Epithelial cell of prostate (primary cell): ENCODE measurements at places on chromosomes 5 and 9.
A peak's percentile ranks its signal among the peaks of the same experiment; 100 is the strongest.

- DNase-seq: peak; percentile 82
Measured at GRCh38 chr9:130940693-130941576, 1.9 kb upstream of the FIBCD1 start.

GRCh38 chr9:137721479-137721878 is 102.7 kb downstream of the EHMT1 start:
- no peak for DNase-seq

- DNase-seq: no peak
Measured at GRCh38 chr5:122749886-122750285, 25.0 kb upstream of the SNX2 start.

GRCh38 chr9:114851306-114851705 is 45.5 kb upstream of the TNFSF15 start:
- DNase-seq: no peak

- DNase-seq: no peak
Measured at GRCh38 chr5:166185185-166185584, 2106.3 kb upstream of the WWC1 start.

DNA sequence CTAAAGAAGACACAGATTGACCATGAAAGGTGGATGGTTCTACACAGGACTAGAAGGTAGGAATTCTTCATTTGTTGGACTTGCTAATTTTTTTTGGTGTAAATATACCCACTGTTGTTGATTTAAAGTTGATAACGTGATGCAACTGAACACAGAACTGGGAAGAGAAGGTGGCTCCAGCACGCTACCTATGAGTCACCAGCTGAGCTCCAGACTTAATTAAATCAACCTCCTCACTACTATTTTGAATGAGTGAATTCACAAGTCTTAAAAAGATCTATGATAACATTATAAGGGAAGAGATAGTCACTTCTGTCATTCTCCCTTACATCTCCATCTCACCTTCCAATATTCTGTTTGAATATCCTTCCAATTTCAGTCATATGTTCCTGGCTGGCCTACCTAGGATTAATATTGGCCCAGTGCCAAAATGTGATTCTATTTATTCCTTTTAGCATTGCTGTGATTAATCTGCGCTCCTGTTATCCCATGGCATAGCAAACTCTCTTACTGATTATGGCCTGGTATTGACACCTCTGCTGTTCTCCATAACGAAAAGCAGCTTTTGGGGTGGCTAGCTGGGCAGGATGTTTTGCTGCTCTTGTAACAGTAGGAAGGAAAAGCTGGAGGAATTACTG is 135.9 kb upstream of the CCDC152 start:
- no peak for DNase-seq

GRCh38 chr9:105449081-105449480 is 1.2 kb downstream of the FSD1L start:
- no peak for DNase-seq

GRCh38 chr5:92455011-92455410 is 1071.9 kb upstream of the ARRDC3 start:
- no peak for DNase-seq

DNA sequence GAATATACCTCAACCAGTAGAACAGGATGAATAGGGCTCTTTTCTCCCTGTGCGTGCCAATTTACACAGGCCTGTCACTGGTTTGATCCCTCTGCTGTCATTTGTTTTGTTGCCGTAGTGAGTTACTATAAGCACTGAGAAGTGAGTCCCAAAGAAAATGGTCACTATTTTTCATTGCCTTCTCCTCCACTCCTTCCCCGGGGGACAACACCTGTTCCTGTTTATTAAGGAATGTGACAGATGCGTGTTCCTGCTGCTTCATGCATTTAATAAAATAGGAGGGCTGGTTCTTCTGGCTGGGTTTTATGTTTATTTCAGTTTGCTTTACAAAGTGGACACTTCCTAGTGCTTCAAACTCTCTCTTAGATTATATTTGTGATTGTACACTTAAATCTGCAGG is 6.4 kb downstream of the THBS4 start:
- DNase-seq: no peak

GRCh38 chr5:96196407-96196806 is 234.8 kb upstream of the ELL2 start:
- DNase-seq: no peak

DNA sequence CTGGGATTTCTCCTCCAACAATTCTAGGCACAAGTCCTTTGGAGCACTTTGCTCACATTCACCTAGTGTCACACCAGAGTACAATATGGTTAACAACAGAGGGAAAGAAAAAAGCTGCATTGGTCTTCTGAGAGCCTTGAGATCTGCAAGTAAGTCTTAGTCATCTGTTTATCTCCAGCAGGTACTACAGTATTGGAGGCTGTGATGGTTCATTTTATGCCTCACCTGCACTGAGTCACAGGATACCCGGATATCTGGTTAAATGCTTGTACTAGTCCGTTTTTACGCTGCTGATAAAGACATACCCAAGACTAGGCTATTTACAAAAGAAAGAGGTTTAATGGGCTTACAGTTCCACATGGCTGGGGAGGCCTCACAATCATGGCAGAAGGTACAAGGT is 525.0 kb downstream of the NR2F1-AS1 start:
- peak; percentile 60 for DNase-seq

GRCh38 chr5:77066823-77067442 is 20.2 kb downstream of the ZBED3 start:
- DNase-seq: no peak

DNA sequence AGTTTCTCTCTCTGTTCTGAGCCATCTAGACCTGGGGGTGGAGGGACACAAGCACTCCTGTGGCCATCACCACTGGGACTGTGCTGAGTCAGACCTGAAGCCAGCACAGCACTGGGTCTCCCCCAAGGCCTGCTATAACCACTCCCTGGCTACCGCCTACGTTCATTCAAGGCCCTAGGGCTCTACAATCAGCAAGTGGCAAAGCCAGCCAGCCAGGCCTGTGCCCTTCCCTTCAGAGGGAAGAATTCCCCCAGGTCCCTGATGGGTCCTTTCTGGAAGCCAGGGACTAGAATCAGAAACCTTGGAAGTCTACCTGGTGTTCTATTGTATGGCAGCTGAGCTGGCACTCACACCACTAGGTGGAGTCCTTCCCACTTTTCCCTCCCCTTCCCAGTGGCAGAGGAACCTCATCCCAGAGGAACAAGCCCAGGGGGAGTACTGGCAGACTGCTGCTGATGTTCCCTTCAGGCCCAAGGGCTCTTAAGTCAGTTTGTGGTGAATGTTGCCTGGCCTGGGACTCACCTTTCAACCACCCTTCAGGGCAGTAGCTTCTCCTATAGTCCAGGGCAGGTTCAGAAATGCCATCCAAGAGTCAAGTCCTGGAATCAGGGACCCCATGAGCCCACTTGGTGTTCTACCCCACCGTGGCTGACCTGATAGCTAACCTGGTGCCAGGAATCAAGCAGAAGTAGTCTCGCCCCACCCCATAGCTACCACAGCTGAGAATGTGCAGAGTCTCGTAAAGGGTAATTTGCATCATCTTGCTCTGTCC is 20.0 kb downstream of the JMY start:
- DNase-seq: no peak

- DNase-seq: peak; percentile 3
Measured at GRCh38 chr5:127367946-127368465, 77.4 kb downstream of the MEGF10 start.

DNA sequence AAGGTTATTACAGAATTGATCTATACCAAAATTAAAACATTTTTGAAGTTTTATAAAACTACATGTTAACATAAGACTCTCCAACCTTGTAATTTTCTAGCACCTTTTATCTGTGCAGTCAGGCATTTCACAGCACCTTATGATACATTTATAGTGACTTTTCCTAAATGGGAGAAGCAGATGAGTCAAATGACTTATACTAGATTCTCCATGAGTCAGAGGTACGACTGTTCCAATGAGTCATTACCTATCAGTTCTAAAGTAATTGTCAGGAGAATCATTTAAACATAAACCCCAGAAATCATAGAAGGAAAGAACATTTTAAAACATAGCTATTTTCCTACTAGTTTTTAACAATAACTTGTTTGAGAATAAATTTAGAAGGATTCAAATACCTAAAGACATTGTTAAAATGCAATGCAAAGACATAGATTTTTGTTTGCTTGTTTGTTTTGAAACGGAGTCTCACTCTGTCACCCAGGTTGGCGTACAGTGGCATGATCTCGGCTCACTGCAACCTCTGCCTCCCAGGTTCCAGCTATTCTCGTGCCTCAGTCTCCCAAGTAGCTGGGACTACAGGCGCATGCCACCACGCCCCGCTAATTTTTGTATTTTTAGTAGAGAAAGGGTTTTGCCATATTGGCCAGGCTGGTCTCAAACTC is 34.7 kb upstream of the DMXL1 start:
- DNase-seq: peak; percentile 60

DNA sequence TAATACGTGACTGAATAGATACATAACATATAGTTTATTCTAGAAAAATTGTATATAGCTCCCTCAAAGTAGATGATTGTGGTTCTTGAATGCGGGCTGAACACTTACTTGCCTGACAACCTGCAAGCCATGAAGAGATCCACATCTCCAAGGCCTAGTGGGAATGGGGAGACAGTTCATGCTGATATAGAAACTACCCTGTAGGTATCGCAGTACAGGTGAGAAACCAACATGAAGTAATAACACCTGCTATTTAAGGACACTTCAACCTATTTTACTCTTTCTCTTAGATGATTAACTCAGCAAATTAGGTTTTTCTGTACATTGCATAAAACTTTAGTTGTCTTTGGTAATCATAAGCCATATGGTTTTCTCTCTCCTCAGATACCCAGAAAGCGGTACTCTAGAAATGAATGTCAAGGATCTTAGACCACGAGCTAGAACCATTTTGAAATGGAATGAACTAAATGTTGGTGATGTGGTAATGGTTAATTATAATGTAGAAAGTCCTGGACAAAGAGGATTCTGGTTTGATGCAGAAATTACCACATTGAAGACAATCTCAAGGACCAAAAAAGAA is 47.3 kb downstream of the UHRF2 start:
- DNase-seq: no peak

- no peak for DNase-seq
Measured at GRCh38 chr9:105051897-105052296, 123.9 kb upstream of the ABCA1 start.

DNA sequence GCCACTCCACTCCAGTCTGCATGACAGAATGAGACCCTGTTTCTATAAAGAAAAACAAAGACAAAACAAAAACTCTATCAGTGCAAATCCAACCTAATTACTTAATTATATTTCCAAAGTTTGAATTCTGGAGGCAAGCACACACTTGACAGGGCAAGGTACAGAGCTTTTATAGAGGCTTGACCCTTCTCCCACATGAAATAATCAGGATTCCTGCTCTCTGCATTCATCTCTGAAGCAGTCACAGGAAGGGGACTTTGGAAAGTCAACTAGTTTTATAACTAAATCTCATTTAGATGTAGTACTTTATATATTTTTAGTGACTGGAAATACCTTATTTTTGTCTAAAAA is 91.9 kb upstream of the CHD1 start:
- DNase-seq: no peak

DNA sequence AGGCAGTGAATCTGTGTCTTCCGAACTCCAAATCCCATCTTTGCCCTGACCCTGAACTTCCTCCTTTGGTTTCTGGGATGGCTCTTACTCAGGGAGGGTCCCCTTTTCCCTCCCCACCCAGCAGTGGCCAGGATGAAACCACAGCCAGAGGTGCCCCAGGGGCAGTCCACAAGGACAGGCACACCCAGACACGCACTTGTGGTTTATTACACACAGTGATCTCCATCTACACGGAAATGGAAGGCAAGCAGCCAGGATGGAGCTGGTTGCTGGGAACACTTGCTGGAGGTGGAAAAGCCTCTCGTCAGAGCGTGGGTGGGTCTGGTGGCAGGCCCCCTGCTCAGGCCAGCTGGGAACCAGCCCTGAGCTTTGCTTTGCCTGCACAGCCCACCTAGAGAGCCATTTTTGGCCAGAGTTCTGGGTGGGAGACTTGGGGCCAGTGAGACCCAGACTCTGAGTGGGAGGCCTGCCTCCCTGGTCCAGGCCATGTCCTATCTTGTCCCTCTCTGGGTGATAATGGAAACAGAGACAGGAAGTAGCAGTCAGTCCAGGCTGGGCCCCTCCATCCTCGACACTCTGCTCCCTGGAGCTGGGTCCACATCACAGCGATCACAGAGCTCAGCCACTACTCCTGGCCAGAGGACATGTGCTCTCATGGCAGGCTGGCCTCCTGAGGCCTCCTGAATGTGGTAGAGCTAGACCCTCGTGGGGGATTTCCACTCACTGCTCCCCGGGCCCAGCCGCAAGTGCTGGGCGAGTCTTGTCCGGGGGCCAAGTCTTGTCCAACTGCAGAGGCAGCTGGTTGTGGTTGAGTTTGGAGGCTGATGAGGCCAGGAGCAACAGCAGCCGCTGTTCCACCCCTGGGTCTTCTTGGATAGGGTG is 5.1 kb upstream of the PHYKPL start:
- peak; percentile 50 for DNase-seq

DNA sequence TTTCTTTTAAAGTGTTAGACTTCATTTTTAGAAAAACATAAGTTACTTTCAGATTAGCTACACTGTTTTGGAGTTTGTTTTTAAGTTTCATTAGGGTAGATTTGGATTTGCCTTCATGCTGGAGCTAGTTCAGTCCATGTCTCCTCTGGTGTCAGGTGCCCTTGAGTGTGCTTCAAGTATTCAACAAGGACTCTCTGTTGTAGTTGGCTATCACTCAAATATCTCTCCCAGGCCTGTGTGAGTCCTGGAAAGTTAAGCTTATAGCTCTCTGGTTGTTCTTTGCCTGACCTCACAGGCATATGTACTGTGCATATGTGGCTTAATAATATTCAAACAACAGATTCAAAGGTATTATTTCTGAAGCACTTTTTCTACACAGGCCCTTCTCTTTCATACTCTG is 45.4 kb downstream of the PTBP3 start:
- DNase-seq: no peak

- no peak for DNase-seq
Measured at GRCh38 chr5:61631438-61631941, 299.4 kb downstream of the ZSWIM6 start.

- DNase-seq: no peak
Measured at GRCh38 chr5:122703203-122703602, 71.7 kb upstream of the SNX2 start.

GRCh38 chr9:100761276-100761802 is 183.5 kb downstream of the CAVIN4 start:
- DNase-seq: no peak

DNA sequence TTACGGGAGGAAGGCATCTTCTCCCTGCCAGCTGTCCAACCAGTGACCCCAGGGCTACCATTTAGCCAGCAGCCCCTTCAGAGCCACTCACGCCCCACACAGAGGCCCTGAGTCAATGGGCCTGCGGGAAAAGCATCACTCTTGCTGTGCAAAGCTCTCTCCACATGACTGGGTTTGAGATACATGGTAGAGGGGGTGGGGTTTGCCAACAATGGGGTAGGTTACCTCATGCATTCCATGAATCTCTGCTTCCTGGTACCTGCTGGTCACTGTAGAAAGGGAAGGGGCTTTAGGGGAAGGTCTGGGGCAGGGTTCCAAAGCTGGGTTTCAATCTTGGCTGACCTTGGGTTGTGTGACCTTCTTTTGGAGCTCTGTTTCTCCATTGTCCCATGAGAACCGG is 22.9 kb upstream of the TTLL11 start:
- no peak for DNase-seq

DNA sequence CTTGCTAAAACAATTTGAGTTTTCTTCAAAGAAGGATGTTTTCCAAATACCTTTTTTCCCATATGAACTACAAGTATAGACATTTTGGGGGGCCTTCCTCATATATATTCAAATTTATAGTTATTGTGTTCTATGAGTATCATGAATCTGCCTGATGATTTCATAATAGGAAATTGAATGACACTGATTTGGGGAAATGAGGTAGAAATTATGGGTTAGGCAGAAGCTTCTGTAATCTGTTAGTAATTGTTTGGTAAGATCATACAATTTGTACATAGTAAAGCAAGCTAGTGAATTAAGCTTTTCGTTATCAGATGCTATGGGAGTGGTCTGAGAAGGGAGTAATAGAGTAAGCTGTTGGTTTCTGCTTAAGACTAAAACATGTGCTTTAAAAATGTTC is 98.0 kb downstream of the TRIO start:
- no peak for DNase-seq
